Small intestine (tissue), 16 donors: ENCODE measurements at places on chromosomes 12 and 14. TPM values are rescaled to one million over a fixed set of nuclear protein-coding genes. Genes with fewer than 3 reads are reported as not detected.

ANKRD33 gene
- not detected for polyA plus RNA-seq

DNA sequence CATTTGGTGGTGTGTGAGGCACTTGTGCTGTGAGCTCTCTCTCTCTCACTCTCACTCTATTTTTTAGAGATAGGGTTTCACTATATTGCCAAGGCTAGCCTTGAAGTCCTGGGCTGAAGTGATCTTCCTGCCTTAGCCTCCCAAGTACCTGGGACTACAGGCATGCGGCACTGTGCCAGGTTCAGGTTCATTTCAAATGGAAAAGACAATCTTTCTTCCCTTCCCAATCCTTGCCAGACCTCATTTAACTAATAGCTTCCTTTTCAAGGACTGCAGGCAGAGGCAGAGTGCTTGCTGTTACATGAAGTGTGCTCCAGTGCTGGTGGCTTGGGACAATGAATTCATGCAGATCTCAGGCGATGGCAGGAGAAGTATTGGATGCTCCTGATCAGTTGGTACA lies 73.2 kb upstream of the BICD1 start:
- DNase-seq, result peak; percentile 48

DNA sequence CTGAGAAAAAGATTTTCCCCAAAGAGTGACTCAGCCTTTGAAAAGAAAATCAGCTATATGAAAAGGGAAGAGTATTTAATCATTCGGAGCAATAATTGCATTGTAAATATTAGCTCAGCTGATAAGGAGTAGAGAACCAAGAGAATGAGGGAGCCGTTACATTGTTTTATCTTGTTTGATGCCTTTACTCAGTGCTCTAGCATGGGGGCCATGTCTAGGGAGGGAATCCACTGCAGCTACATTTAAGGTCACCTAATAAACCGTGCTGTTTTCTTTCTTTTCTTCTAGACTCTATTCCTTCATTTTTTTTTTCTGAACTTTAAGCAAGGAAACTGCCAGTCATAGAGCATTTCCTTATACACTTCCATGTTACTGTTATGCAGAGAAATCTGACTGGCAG lies 447.0 kb downstream of the DIO2 start:
- DNase-seq, result peak; percentile 56

GRCh38 chr12:88411689-88412088 lies 168.6 kb downstream of the KITLG start:
- DNase-seq, result no peak

CPSF2 gene
- 10.3 TPM for polyA plus RNA-seq

TEX52 gene
- 2.5 TPM for polyA plus RNA-seq

BHLHE41 gene
- 9.7 TPM for polyA plus RNA-seq

CLEC2D gene
- polyA plus RNA-seq, result 2.4 TPM

GRCh38 chr12:100823963-100824362 lies 29.4 kb downstream of the ANO4 start:
- DNase-seq, result no peak

CHFR gene
- 23.9 TPM for polyA plus RNA-seq

GRCh38 chr12:5034603-5035002 lies 9.1 kb upstream of the KCNA5 start:
- DNase-seq, result no peak

- no peak for DNase-seq
Measured at GRCh38 chr12:87280356-87280755, 748.8 kb downstream of the C12orf50 start.

STAC3 gene
- 1.1 TPM for polyA plus RNA-seq

CNTN1 gene
- 0.88 TPM for polyA plus RNA-seq

- DNase-seq, result peak; percentile 82
Measured at GRCh38 chr12:1936406-1937320, 18.2 kb upstream of the CACNA2D4 start.

EP400 gene
- polyA plus RNA-seq, result 28.9 TPM

SLC5A8 gene
- polyA plus RNA-seq, result not detected

DNA sequence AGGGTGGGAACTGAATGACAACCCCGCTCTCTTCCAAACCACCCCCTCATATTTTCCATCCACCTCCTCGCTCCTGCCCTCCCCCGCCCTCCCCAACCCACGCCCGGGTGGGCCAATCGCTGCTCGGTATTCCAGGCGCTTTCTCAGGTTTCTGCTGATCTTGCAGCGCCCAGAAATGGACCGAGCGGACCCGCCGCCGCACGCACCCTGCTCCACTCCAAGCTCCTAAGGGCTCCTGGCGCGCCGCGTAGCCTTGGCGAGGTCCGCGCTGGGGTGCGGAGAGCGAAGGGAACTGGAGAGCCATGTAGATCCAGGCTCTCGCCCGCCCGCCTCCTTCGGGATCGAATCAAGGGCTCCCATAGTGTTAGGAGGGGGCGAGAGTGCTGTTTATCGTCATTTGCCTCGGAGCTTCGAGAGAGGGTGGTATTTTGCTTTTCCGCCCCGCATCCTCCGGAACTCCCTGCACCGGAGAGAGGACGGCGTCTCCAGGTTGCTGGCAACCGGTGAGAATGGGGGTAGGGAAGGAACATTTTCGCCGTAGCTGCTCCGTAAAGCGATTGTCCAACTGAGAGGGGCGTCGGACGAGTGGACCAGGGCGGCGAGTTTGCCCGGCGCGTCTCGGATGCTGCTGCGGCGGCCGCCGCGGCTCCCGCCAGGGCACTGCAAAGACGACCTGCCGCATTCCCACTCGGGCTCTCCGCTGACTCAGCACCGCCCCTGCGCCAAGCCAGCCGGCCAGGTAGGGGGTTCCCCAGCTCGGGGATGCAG lies at the start of gene KCNA1:
KCNA1 (plus strand) TSS at position 172 of the 768 bp plus-strand sequence. CDS start 1,474 bp downstream, outside the sequence.
- DNase-seq, result peak; percentile 23

DNA sequence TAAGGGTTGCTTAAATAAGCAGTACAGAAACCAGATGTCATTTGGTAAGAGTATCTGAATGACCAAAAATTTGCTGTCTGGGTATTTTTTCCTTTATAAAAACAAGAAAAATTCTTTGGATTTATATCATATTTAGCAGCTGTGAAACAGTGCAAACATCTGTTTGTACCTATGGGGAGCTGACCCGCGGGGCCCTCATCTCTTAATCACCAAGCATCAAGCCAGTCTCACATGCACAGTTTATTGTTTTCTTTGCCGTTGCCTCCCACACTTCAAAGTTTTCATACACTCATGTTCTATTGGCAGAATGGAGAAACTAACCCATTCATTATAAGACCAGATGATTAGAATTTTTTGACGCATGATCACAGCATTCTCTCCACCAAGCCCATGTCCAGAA lies 142.2 kb downstream of the BMP4 start:
- DNase-seq, result no peak

DNA sequence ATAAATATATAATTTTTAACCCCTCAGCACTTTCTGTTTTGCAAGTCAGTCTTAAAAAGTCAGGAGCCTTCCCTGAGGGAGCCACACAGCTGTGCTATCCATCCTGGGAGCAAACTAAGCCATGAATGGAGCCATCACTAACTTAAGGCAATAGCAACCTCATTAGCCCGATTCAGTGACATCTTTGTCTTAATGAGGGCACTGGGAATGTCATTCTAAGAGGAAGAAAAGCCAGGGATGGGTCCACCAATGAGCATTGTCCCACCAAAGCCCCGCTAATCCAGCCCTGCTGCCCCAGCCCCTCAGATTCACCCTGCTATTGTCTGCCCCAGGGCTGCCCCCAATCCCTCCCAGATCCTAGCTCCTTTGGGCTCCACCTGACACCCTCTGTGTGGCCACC lies 19.5 kb downstream of the GSC start:
- no peak for DNase-seq

KIF5A gene
- 8.4 TPM for polyA plus RNA-seq

DNA sequence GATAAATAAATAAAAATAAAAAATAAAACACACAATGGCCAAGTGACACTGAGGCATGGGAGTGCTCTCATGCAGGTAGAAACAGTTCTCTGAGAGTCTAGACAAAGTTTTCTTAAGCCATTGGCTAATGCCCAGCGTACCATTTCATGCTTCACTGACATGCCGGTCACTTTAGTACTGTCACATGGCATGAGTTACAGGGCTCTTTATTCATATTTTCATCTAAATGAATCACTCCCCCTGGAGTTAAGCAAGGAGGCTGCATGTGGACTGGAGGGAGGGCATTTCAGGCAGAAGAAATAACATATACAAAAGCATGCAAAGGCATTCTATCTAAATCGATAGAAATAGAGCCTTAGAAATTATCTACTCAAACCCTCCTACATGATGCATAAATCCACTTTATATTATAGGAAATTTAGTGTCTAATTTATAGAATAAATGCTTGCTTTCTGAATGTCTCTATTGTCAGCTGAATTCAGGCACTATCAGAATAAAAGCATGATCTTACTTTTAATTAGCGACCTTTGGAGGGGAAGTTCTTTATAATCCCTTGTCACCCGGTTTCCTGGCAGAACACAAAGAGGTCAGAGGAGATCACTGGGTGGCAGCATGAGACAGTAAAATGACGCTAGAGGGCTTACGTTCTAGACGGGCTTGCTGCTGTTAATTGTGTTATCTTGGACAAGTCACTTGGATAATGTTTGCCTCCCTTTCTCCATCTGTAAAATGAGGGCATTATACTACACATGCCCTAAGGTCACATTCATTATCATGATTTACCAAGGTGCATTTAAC lies 17.5 kb downstream of the DYRK4 start:
- DNase-seq, result peak; percentile 73

TMTC1 gene
- polyA plus RNA-seq, result 1.1 TPM

DNA sequence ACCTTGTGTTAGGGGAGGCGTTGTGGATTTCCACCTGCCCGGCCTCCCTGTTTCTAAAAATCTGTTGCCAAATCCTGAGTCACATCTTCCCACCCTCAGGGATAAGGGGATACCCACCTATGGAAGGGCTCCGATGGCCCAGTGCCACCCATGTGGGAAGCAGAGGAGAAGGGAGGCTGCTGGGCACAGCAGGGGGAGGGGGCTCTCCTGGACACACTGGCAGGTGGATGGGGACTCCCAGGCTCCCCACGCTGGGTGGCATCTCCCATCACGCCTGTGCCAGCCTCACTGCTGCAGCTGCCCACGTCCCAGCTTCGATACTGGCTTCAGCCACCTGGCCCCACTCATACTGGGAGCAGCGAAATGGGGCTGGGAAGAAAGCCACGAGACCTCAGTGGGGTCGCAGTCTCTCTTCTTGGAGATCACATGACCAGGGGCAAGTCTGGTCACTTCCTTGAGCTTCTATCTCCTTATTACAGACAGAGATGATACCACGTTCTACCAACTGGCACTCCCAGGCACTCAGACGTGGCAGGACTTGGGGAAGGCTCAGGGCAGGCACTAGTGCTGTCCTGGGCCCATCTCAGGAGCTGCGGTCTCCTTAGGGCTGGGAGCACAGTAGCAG lies 72.2 kb downstream of the PITPNM2 start:
- no peak for DNase-seq

DNA sequence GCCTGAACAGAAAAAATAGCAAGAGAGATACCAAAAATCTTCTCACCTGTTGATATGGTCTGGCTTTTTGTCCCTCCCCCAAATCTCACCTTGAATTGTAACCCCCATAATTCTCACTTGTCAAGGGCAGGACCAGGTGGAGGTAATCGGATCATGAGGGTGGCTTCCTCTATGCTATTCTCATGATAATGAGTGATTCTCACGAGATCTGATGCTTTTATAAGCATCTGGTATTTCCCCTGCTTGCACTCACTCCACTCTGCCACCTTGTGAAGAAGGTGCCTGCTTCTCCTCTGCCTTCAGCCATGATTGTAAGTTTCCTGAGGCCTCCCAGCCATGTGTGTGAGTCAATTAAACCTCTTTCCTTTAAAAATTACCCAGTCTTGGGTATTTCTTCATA lies 291.2 kb downstream of the CPNE8 start:
- DNase-seq, result no peak

KERA gene
- polyA plus RNA-seq, result not detected

- DNase-seq, result no peak
Measured at GRCh38 chr14:69079747-69080146, 73.2 kb downstream of the DCAF5 start.

DNA sequence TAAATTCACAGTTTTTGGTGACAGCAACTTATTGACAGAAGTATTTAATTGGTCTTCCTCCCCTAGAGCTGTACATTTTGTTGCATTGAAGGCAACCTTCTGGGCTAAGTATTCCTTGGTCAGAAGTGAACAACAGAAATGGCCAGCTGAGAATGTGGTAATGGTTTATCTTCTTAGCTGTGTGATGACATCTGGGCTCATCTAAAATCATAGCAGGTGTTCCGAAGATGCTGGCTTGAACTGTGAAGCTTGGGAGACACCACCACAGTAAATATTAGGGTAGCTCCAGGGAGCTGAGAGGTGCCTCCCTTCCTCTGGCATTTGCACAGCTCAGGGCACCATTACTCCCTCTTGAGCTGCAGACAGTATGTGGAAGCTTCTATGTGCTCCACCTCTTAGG lies 3.7 kb upstream of the PTPRB start:
- no peak for DNase-seq

GRCh38 chr12:7716381-7716780 lies 5.1 kb downstream of the DPPA3 start:
- peak; percentile 8 for DNase-seq
